Nucleus accumbens (tissue), 56 donors: ENCODE measurements at places on chromosomes 7 and 10.
A peak's percentile ranks its signal among the peaks of the same experiment; 100 is the strongest.

DNA sequence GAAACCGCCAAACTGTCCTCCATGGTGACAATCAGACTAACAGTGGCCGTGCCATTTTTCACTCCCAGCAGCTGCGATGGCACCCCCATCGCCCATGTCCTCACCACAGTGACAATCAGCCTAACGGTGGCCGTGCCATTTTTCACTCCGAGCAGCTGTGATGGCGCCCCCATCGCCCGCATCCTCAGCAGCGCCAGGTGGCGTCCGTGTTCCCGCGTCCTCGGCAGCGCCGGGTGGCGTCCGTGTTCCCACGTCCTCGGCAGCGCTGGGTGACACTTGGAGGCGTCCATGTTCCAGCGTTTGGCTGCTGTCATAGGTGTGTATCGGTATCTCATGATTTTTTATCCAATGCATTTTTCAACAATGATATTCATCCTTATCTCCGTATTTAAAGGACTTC lies 267.3 kb downstream of the PTPRN2 start:
- no peak for DNase-seq

DNA sequence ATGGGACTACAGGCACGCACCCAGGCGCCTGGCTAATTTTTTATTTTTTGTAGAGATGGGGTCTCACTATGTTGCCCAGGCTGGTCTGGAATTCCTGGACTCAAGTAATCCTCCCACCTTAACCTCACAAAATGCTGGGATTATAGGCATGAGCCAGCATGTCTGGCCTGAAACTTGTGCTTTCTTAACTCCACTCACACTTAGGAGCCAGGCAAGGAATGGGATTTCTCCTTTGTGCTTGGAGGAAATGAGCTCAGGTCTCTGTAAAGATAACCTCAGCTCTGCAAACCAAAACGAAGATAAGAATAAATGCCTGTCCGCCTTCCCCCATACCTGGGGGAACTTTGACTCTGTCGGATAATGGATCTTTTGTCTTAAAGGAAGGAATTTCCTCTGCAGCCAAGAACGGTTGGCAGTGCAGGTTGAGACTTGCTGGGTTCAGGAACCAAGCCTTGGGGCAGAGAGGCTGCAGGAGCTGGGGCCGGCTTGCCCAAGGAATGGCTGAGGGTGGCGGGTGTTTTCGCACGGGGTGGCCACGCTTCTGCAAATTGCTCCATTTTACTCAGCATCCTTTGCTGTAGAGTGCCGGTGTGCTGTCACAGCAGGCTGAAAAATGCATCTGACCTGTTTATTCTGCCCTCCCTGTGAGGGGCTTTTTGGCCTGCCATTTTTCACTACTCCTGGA lies 174.2 kb downstream of the KIAA1217 start:
- DNase-seq = no peak

DNA sequence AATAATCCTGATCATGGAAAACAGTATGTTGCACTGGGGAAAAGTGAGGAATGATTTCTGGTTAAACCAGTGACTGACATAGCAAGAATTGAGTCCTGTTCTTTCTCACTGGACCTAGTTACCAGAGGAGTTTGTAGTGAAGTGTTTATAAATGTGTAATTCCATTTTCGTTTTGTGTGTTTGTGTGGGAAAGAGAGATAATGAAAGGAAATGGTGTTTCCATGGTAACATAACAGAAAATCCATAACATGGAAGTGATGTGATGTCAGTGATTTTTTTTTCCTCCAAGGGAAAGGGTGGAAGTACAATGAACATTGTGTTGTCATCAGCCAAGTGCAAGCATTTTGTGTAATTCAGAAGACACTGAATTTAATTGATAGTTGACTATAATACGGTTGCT lies 283.9 kb downstream of the PLXDC2 start:
- no peak for DNase-seq

DNA sequence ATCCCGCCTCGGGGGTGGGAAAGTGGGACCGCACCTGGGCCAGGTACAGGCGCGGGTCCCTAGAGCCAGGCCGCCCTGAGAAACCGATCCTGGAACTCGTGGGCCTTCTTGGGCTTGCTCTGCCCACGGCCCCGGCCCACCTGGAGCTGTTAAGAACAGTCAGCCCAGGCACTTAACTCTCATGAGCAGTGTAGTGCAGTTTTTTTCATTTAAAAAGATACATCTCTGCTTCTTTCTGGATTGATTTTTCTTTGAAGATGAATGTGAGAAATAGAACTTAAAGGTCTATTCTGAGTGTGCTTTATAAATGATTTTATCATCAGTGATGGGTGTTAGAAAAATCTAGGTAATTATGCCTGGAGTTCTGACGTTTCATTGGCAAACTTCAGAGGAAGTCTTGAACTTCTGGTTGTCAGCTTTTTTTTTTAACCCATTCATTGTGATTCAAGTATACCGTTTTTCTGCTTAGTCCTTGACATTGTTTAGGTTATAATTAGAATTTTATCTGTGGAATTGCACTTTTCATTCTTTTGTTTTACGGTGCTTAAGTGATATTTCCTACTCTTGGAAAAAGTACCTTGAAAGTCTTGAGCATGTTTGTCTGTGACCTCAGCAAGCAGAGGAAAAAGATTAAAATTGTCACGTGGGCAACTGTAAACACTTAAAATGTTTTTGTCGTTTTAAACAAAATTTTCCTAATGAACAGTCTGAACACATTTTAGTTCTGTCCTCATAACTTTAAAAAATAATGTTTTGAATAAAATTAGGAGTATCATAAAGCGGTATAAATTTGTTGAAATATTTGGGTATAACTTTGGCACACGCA lies 906 bp downstream of the CDK1 start:
- DNase-seq = no peak

GRCh38 chr7:123492485-123492884 lies 41.9 kb downstream of the IQUB start:
- DNase-seq = no peak

DNA sequence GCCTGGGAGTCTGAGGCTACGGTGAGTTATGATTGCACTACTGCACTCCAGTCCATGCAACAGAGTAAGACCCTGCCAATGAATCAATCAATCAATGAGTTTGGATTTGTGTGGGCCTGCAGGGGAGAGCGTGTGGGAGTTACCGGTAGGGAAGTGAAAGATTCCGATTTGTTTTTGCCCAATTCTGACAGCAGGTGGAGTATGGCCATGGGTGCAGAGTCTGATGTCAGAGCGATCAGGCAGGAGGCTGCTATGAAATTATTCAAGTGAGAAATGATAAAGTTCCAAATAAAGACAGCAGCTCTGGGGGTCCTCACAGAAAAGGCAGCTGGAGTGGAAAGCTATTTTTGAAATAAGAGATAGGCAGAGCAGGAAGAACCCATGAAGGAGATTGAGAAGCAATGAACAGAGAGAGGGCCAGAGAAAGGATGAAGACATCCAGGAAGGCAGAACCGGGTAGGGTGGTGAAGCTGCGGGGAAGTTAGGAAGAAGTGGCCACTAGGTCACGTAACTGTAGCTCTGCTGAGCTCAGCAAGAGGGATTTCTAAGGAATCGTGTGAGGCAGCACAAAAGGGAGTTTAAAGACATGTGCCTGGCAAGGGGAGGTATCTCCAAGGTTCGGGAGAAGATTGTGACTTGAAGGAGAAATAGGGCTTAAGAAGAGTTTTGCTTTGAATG lies 93.7 kb upstream of the NMT2 start:
- DNase-seq = no peak

GRCh38 chr7:80186721-80187120 lies 52.1 kb downstream of the GNAI1 start:
- peak; percentile 42 for DNase-seq

GRCh38 chr10:14618674-14619073 lies 156.0 kb downstream of the FAM107B start:
- no peak for DNase-seq

GRCh38 chr10:94102436-94102835 lies 108.7 kb downstream of the PLCE1 start:
- DNase-seq = no peak

DNA sequence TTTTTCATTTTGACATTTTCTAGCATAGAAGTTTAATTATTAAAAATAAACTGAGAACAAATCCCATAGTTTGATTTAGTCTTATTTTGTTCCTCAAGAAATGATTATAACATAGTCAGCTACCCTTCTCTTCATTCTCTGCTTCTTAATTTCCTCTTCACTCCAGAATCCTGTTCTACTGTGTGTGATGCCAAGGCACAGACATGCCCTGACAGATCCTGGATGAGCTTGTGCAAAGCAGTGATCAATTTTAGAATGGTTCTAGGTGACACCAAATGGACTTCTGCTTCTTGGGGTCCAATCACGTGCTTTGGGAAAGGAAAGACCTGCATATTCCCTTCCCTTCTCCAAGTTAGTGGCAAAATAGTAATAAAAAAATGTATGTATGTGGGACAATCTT lies 665.6 kb downstream of the MAGI2 start:
- DNase-seq = no peak

GRCh38 chr10:124612611-124613498 lies 131.3 kb downstream of the FAM53B start:
- DNase-seq = no peak

- DNase-seq = no peak
These were observed 668.0 kb upstream of the MBL2 start for GRCh38 chr10:53440601-53441000.

DNA sequence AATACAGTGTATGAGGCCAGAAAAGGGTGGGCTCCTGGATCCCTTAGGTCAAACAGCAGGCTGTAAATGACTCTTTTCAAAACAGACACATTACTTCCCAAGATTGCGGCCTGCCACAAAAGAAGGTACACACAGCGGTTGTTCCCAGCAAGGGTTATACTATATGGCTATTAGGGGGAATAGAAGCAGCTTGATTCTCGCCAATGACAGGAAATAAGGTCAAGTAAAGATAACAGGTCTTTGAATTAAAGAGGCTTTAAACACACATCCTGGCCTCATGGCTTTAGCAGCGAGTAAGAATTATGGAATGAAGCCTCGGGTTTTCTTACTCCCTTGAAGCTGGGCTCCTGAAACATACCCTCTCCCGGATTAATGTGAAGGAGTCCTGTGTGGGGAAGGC lies 58.3 kb downstream of the CYP26A1 start:
- no peak for DNase-seq

GRCh38 chr10:77120012-77120411 lies 517.6 kb downstream of the KCNMA1 start:
- DNase-seq = no peak

DNA sequence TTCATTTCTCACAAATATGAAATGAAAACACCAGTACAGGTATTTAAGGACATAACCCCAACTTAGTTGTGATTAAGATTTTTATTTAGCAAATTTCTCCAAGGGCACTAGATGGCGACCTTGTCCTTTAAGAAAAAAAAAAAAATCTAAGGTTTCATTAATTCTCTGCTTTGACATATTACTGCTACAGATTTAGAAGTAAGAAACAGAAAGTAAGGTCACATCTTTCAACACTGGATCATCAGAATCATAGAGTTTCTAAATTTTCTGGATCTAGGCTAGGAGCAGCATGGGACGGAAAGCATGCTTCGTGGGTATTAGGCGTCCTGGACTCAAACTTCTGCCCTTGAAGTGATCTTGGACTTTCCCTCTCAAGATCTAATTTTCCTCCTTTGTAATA lies 85.5 kb upstream of the PRKG1 start:
- no peak for DNase-seq

- no peak for DNase-seq
These were observed 30.1 kb downstream of the SGPL1 start for GRCh38 chr10:70845816-70846215.

DNA sequence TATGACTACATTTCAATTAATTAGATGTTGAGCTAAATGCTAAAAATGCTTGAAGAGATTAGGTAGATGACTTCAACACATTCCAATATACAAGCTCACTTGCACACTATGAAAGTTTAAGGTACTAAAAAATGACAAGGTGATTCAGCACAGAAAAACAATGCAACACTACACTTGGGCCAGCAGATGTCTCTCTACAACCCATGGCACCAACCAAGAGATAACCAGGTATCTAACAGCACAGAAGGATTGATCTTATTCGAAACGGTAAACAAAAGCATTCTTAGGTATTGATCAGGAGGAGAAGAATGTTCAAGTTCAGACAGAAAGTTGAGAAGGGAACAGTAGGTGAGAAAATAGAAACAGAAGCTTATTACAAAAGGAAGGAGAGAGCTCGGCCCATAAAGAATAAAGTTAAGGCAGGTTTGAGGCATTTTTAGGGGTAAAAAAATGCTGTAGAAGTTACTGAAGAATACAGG lies 248.2 kb upstream of the KLF14 start:
- no peak for DNase-seq

DNA sequence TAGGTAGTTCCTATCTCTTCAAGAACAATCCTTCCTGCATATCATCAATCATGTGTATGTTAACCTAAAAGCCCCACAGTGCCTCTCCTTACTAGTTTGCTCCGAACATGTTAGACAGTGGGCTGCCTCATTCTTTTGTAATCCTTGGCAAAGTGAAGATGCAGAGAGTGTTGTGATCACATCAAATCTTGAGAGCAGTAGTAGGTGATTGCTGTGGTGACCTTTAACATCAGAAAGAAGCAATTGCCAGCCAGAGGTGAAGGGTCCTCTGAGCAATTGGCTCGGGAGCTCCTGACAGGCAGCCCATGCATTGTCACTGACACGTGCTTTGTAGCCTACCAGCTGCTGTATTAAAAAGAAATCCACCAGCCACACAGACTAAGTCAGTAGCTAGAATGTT lies 19.6 kb upstream of the GSTK1 start:
- DNase-seq = no peak

DNA sequence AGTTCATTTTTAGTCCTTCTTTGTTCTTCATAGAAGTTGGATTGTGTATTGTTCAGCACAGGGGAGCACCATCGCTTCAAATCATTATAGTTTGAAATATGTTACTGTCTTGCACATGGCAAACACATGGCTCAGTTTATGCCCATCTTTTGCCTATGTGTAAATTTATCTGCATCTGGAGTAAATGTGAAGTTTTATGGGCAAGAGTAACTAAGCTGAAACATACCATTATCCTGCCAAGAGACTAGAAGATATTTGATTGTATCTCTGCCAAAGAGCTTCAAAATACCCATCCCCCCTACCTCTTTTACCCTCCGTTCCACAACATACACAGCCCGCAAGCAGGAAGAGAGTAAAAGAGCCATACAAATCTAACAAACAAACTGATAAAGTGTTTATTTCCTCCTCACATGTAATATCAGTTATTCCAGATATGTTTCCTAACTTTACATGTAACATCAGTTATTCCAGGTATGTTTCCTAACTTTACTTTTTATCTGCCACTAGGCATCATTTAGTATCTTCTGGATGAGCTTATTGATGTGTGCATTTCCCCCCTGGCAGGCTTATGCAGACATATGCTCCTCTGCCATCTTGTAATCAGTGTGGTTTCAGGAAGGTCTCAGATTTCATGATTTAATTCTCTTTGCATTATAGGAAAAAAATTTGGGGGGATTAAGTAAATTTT lies 127.7 kb downstream of the SRI start:
- no peak for DNase-seq

GRCh38 chr10:127012769-127013152 lies 107.5 kb downstream of the DOCK1 start:
- peak; percentile 17 for DNase-seq

DNA sequence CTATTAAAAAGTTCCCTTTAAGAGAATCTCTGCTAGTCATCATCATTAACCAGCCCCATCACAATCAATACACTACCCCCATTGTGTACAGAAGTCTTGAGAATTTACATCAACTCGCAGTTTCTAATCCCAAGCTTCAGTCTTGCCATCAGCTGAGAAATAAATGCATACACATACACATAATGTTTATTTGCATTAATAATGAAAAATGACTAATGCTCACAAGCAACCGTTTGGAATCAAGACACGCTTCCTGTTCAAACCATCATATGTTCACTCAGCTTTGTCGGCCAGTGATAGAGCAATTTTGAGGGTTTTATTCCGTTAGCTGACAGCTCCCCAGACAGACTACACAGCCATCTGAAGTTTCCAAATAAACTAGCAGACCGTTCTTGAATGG lies 287.1 kb downstream of the SFMBT2 start:
- no peak for DNase-seq

- no peak for DNase-seq
These were observed 354.5 kb downstream of the TFEC start for GRCh38 chr7:115676080-115676479.
